ENCODE measurements at places on chromosomes 11 and 22.

GRCh38 chr22:29254286-29254660, 13.5 kb downstream of the RHBDD3 start:
- no peak for DNase-seq

- peak; percentile 52 for DNase-seq
Measured at GRCh38 chr22:45945621-45946106, 31.3 kb downstream of the WNT7B start.

GRCh38 chr11:66570079-66570849, 1.9 kb upstream of the CTSF start:
- DNase-seq: no peak

GRCh38 chr22:47206164-47206563, 443.7 kb downstream of the TBC1D22A start:
- DNase-seq: no peak

- no peak for DNase-seq
Measured at GRCh38 chr11:80182901-80183300, 742.1 kb upstream of the TENM4 start.

DNA sequence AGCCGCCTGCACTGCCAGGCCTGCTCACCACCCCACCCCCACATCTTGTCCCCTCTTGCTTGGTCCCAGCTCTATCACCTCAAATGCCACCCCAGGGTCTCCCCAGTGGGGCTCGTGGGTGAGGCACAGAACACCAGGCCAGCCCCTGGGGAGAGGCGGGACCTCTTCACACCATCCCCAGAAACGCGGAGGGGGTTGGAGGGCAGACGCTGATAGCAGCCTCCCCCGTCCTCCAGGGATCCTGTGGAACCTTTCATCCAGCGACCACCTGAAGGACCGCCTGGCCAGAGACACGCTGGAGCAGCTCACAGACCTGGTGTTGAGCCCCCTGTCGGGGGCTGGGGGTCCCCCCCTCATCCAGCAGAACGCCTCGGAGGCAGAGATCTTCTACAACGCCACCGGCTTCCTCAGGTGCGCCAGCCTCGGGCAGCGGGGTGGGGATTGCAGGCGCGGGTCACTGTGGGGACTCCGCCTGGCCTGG, 5.8 kb downstream of the PKP3 start:
- no peak for DNase-seq

- DNase-seq: no peak
Measured at GRCh38 chr22:33492210-33492651, 428.0 kb downstream of the LARGE1 start.

DNA sequence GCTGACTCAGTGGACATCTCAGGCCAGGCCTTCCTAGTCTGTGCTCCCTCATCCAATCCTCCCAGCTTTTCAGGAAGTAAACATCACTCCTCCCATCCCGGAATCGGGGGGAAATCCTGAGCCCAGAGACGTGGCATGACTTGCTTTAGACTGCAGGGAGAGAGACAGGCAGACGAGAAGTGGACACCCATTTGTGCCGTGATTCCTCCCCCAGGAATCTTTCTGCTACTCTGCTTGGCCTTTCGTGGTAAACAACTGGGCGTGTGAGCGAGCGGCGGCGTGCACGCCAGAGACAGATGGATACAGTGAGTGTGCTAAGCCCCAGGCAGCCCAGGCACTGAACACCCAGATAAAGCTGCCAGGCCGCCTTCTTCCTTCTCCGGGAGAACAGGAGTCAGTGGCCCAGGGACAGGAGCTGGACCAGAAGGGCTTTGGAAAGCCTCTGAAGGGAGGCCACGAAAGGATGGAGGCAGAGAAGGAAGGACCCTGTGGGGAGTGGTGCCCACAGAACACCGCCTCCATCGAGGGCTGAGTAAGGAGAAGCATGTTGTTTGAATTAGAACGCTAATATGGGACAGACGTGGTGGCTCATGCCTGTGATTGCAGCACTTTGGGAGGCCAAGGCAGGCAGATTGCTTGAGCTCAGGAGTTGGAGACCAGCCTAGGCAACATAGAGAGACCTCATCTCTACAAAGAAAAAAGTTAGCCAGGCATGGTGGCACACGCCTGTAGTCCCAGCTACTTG, 53.0 kb upstream of the PRR5 start:
- DNase-seq: no peak

- DNase-seq: no peak
Measured at GRCh38 chr22:35328472-35328885, 28.8 kb downstream of the TOM1 start.
